Central memory CD4-positive, alpha-beta T cell (primary cell): ENCODE measurements at places on chromosomes 16 and 17.

GRCh38 chr16:68792465-68793324 lies 50.6 kb upstream of the TANGO6 start:
- no peak for DNase-seq

GRCh38 chr16:81863630-81864352 lies 84.7 kb downstream of the PLCG2 start:
- no peak for DNase-seq

DNA sequence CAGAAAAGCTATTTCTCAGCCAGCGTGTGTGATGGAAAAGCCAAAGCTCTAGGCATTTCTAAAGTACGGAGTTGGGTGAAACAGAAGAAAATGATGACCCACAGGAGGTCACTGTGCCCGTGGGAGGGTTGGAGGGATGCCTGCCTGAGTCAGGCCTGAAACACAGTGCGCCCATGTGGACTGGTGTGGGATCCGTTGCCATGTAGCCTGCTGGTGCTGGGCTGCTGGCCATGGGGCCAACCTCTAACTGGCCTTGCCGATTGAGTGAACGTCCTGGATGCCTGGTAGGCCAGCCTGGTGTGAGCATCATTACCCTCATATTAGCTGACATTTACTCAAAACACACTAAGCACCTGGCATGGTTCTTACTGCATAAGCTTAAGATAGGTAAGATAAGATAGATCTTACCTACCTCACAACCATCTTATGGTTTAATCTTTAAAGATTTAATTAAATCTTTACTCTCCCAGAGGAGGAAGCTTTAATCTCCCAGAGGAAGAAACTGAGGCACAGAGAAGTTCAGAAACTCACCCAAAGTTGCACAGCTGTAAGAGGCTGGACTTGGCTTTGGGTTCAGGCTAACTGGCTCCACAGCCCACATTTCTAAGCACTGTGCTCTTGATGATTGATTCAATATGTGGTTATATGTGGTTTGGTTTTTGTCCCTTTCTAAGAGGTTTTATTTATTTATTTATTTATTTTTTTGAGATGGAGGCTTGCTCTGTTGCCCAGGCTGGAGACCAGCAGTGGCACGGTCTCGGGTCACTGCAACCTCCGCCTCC lies 15.7 kb downstream of the MGAT5B start:
- DNase-seq, result no peak

- DNase-seq, result no peak
Observed at GRCh38 chr17:70407506-70407905, 238.2 kb downstream of the KCNJ2 start.

- DNase-seq, result no peak
Observed at GRCh38 chr17:17161759-17162158, 44.4 kb downstream of the PLD6 start.

- DNase-seq, result no peak
Observed at GRCh38 chr17:1323336-1323735, 43.9 kb downstream of the TRARG1 start.
